ENCODE measurements at places on chromosomes 3 and 15. TPM values are rescaled to one million over a fixed set of nuclear protein-coding genes. Genes with fewer than 3 reads are reported as not detected.

Gene KBTBD13
- 1.2 TPM for polyA plus RNA-seq

Gene MESP2
- 0.25 TPM for polyA plus RNA-seq

Gene ELL3
- 2.9 TPM for polyA plus RNA-seq

Gene SLC9A9
- 12.3 TPM for polyA plus RNA-seq

Gene DPPA2
- polyA plus RNA-seq, result not detected

Gene ZNF80
- not detected for polyA plus RNA-seq

Gene GADL1
- polyA plus RNA-seq, result 27.7 TPM

Gene LRRC34
- polyA plus RNA-seq, result 8.7 TPM

Gene CHMP2B
- polyA plus RNA-seq, result 24.6 TPM

Gene MGLL
- 20.8 TPM for polyA plus RNA-seq

Gene BCHE
- 61.8 TPM for polyA plus RNA-seq

Gene SH3GL3
- polyA plus RNA-seq, result 13.6 TPM

Gene ATP8B4
- polyA plus RNA-seq, result 3.2 TPM

Gene TM4SF4
- not detected for polyA plus RNA-seq

- DNase-seq, result peak; percentile 72
Measured at GRCh38 chr15:57227899-57228298, 148.4 kb upstream of the CGNL1 start.

- no peak for DNase-seq
Measured at GRCh38 chr3:126320517-126321293, 36.5 kb downstream of the KLF15 start.

DNA sequence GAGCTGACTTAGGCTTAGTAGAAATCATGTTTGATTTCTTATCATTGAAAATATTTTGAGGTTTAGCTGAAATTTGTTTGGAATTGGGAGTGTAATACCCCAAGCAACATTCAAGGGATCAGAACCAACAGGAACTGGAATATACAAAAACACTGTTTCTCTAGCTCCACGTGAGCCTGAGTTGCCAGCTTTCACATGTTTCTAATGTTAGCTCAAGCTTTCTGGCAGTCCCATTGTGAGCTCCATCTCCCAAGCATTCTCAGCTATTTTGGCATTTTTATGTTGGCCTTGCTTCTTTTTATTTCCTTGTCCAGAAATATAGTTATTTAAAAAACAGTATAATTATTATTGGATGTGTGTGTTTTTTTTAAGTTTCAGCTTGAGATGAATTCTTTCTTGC, 427.1 kb upstream of the DPH6 start:
- DNase-seq, result no peak

GRCh38 chr3:71451060-71451459, 132.5 kb downstream of the FOXP1 start:
- DNase-seq, result no peak

- no peak for DNase-seq
Measured at GRCh38 chr3:17579289-17580031, 163.0 kb downstream of the TBC1D5 start.

- peak; percentile 16 for DNase-seq
Measured at GRCh38 chr3:187520027-187520945, 149.9 kb downstream of the SST start.

DNA sequence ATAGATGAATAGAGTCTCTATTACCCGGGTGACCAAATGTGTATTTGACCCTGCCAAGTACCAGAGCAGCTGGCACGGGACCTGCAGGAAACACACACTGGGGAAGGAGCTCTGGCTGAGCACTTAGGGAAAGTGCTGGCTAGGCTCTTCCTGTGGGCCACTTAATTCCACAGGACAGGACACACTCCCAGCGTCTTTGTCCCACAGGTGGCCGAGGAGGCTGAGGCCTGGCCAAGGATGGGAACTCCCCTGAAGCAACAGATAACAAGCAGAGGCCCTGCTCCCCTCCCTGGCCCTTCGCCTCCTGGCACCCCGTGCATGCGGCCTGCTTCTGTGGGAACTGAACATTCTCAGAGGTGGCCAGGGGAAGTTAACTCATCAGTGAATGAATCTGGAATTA, 180.8 kb downstream of the ATP10A start:
- DNase-seq, result peak; percentile 40

GRCh38 chr3:280681-281080, 84.1 kb downstream of the CHL1 start:
- DNase-seq, result no peak

DNA sequence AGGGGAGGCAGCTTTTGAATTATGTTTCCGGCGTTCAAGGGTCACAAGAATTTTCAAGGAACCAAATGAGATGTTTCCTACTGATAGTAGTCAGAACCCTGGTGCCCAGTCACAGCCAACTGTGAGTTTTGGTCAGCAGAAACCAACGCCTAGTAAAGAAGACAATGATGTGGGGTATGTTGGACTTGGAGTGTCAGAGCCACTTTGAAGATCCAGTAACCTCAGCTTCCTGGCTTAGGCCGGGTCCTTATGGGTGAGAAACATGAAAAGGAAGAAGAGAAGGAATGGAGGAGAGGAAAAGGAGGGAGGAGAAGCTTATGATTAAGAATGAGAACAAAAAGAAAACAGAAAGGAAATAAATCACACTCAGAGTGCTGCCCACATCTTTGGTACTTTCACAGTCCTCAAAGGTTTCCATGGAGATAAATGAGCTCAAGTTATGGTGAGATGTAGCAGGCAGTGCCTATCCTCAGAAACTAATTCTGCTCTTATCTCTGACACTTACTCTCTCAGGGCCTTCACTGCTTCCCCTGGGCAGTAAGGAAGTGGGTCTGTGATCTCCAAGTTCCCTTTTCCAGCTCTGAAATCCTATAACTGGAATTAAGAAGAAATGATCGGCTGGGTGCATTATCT, 2.0 kb upstream of the MCF2L2 start:
- DNase-seq, result no peak

- DNase-seq, result no peak
Measured at GRCh38 chr15:69686626-69687025, 234.0 kb downstream of the RPLP1 start.

- DNase-seq, result no peak
Measured at GRCh38 chr3:37918627-37919026, 56.9 kb downstream of the CTDSPL start.

DNA sequence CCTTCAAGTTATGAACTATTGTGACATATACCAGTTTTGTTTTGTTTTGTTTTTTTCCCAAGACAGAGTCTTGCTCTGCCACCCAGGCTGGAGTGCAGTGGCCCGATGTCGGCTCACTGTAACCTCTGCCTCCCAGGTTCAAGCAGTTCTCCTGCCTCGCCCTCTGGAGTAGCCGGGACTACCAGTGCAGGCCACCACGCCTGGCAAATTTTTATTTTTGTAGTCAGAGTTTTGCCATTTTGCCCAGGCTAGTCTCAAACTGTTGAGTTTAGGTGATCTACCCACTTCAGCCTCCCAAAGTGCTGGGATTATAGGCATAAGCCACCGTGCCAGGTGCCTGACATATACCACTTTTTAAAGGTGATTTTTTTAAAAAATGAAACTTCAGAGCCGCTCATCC, 74.6 kb downstream of the ARRDC4 start:
- DNase-seq, result no peak

GRCh38 chr15:30956216-30957124, 35.0 kb downstream of the MTMR10 start:
- DNase-seq, result no peak

DNA sequence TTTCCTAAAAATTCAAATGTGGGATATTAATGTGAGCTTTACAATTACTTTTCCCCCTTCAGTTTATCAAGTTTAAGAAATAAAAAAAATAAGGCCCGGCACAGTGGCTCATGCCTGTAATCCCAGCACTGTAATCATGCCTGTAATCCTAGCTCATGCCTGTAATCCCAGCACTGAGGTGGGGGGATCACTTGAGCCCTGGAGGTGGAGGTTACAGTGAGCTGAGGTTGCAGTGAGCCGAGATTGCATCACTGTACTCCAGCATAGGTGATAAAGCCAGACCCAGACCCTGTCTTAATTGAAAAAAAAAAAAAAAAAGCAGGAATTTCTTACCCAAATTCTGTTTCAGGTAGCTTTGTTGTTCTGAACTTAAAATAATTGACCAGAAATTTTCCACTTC, 17.9 kb downstream of the ATP6V1A start:
- no peak for DNase-seq

DNA sequence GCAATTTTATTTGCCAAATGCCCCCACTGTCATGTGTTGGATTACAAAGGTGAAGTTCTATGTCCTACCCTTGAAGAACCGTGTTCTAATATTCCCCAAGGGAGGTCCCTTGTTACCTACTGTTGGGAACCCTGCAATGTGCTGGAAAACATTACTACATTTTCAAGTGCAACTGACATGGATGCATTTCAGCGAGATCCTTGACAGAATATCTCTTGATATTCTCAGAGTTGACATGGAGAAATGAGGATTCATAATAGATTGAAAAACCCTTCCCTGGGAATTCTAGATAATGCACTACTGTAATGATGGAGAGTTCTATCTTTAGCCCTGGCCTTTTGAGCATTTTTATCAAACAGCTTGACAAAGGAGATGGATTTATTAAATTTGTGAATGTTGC, 397.4 kb downstream of the FEZF2 start:
- no peak for DNase-seq

- no peak for DNase-seq
Measured at GRCh38 chr3:136149667-136150066, 46.5 kb downstream of the MSL2 start.

DNA sequence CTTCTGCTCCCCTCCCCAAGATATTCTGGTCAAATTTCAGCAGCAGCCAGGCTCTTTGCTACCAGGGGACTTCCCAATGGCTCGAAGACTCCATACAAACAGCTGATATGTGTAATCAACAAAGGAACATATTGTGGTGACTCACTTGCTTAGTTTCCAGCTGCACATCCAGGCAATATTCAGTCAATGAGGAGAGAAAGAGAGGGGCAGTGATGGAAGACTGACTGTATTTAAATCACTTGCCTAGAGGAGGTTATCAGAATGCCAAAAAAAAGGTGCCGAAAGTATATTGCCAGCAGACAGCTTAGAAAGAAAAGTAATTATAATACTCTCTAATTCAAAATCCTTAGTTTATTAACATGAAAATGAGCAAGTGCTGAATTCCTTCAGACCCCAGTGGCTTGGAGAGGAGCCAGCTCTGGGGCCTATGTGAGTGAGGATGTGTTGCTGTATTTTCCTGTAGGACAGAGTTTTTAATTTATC, 236.5 kb downstream of the LRTM1 start:
- peak; percentile 44 for DNase-seq

- DNase-seq, result no peak
Measured at GRCh38 chr15:75446151-75446550, 5.3 kb downstream of the SIN3A start.

DNA sequence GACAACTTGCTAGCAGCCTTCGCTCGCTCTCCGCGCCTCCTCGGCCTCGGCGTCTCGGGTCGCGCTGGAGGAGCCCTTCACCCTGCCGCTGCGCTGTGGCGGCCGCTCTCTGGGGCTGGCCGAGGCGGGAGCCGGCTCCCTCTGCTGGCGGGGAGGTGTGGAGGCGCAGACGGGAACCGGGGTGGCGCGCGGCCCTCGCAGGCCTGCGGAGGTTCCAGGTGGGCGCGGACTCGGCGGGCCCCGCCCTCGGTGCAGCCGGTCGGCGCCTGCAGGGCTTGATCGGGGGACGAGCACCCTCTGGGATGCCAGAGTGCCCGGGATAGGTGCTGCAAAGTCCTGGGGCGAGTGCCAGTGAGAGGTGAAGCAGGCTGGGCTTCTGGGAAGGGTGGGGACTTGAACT, 989.9 kb downstream of the ROBO2 start:
- no peak for DNase-seq

GRCh38 chr15:87213626-87214025, 1042.9 kb downstream of the NTRK3 start:
- peak; percentile 12 for DNase-seq

DNA sequence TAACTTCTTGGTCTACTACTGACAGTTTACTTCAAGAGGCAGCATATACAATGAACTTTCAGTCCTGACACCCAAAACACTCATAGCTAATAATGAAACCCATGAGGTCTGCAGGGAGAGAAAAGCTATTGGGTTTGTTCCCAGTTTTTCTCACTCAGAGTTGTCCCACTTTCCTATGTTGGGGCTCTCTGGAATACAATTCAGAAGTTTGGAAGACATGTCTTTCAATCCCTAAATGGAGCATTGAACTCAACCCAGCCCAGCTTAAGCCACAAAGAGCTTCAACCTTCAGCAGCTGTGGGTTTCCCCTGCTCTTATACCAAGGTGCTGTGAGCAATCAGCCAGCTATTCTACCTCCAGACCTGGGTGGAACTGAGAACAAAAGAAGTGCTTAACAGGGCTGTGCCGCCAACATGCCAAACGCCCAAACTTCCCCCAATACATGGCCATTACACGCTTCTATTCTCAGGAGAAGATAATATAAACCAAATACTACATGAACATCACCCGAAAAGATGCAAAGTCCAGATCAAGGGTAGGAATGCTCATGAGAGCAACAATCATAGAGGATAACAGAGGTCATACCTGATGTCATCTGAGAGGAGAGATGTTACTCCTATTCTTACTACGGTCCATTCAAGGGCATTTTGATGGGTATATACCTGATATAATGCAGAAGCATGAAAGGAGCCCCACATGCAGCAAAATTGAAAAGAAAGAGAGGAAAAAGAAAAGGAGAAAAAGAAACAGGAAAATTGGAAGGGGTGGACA, 131.2 kb upstream of the TGFBR2 start:
- DNase-seq, result no peak

GRCh38 chr3:44208086-44208485, 33.6 kb upstream of the TOPAZ1 start:
- DNase-seq, result no peak

- no peak for DNase-seq
Measured at GRCh38 chr3:183464480-183464879, 36.1 kb upstream of the MCF2L2 start.

GRCh38 chr3:40875581-40875980, 323.7 kb upstream of the CTNNB1 start:
- DNase-seq, result no peak

DNA sequence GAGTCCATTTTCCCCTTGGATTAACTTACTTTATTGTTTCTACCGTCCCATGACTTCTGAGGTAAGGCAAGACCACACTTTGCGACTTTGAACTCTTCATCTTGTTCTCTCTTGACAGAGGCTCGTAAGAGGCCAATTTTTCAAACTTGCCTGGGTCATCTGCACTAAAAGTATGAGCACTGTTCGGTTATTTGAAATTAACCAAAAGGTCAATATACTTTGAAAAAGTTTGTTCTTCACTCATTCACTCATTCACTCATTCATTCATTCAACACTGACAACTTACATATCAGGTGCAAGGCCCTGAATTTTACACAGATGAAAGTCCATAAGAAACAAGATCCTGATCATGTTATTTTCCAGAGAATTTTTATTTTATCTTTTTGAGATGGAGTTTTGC, 57.9 kb downstream of the ATP1B3 start:
- no peak for DNase-seq

GRCh38 chr3:190620886-190621608, 107.2 kb downstream of the IL1RAP start:
- no peak for DNase-seq

Measured in muscle of back (tissue), 13 donors.